Cerebellar nuclear complex (tissue), 1 donor: ENCODE measurements at places on chromosomes 3 and 15.

- DNase-seq = no peak
Measured at GRCh38 chr3:22895671-22896070, 307.5 kb upstream of the UBE2E2 start.

DNA sequence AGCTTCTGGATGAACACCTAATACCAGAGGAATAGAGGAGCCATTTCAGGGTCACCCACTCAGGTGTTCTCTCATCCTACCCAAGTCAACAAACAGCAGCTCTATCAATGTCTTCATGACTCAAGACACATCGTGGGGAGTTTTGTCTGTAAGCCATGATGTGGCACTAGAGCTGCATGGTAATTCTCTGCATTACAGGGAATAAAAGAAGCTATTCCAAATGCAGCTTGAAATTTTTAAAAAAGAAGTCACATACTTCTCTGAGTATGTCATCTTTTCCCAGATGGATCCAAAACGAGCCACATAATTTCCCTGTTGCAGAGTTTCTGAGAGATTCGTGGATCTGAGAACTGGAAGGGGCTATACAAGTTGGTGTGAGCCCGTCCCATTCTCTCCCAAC, 6.1 kb upstream of the THSD4 start:
- DNase-seq = no peak

GRCh38 chr3:128458746-128459460, 7.8 kb downstream of the DNAJB8 start:
- no peak for DNase-seq

DNA sequence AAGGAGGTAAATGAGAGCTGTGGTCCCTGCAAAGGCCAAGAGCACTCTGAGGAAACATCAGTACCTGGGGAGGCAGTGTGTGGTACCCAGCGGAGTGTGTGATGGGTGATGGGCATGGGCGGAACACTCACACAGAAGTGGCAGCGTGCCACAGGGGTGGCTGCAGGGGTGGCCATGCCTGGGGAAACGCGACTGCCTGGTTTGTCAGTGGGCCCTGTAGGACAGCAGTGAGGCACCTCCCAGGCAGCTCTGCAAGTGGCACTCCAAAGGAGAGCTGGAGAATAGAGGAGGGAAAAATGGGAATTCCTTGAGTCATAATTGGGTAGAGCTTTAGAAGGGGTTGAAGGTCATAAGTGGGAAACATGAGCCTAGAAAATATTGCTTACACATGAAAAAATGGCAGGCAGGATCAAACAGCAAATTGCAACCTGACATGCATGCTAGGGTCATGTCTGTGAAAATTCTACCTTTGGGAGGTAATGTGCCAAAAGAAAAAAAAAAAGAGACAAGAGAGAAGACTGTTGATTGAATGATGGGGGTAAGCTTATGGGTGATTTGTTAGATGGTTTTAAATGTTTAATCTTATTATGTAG, 138.4 kb downstream of the RPLP1 start:
- no peak for DNase-seq

DNA sequence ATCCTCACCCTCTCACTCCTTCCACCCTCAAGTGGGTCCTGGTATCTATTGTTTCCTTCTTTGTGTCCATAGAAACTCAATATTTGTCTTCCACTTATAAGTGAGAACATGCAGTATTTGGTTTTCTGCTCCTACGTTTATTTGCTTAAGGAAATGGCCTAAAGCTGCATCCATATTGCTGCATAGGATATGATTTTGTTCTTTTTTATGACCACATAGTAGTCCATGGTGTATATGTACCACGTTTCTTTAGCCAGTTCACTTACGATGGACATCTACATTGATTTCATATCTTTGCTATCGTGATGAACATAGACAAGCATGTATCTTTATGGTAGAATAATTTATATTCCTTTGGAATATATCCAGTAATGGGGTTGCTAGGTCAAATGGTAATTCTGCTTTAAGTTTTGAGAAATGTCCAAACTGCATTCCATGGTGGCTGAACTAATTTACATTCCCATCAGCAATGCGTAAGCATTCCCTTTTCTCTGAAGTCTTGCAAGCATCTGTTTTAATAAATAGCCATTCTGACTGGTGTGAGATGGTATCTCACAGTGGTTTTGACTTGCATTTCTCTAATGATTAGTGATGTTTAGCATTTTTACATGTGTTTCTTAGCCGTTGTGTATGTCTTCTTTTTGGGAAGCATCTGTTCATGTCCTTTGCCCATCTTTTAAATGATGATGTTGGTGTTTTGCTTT, 650.2 kb downstream of the ZNF385D start:
- DNase-seq = no peak
